GM12878 (cell line): ENCODE measurements at places on chromosomes 3 and 15. TPM values are rescaled to one million over a fixed set of nuclear protein-coding genes. Genes with fewer than 3 reads are reported as not detected.

DNA sequence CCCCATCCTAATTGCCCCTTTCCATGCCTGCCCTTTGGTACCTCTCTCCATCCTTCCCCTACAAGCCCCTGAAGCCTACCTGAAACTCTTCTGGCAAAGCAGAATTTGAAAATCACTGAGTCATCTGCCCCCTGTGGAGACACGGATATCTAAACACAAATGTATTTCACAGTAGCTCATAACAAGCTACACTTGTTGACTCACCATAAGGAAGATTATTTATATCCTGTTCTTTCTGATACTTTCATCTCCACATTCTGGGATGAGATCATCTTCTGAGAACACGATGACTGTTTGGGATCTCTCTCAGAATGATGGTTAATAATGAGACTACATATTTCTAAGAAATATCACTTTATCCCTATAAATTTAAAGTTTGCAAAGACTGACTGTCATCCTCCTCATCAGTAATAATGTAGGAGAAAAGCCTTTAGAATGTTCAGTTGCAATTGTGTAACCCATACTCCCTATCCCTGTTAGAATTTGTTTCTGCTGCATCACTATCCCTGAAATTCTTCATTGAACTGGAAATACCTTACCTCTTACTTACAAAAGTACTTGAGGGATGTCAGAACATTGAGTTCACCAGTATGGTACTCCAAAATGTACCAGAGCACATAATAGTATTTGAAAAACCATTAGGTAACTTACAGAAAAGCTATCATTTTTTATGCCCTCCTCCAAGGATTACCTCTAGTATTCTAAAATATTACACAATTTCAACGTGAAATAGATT, 116.1 kb upstream of the IL12A start:
- DNase-seq = no peak

GRCh38 chr3:186605078-186605477, 7.8 kb upstream of the AHSG start:
- DNase-seq = no peak

GRCh38 chr3:9415485-9416138, 18.2 kb downstream of the SETD5 start:
- no peak for DNase-seq

DNA sequence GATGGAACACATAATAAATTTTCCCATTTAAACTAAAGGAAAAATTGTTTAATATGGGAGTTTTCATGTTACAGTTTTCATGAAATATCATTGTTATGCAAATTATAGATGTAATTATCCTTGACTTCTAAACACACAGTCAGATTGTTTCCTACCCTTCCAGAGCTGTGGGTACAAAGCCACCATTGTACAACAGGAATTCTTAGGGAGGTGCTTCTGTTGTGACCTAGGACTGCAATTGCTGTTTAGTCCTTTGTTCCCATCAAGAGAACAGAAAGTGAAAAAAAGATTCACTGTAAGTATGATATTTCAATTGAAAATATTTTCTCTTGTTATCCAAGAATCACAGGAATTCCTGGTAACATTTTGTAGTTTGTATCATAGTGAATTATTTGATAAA, 455.3 kb upstream of the NAALADL2 start:
- no peak for DNase-seq

- DNase-seq = no peak
These were observed 139.0 kb upstream of the SLC2A2 start for GRCh38 chr3:171165499-171165921.

DNA sequence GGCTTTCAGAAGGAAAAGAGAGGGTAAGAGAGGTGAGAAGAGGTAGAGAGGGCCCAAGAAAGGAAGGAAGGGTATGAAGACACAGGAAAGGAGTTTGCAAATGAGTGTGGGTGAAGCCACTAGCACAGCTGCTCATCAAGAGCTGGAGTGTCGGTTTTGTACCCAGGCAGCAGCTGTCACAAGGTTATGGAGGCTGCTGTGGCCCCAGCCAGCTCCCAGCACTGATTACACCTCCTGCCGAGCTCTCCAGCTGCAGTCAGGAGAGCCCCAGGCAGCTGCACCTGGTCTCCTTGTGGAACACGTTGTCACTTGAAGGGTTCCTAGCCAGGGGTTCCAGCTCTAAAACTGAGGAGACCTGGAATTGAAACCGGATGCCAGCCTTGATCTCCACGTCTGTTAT, 60.4 kb upstream of the CHD2 start:
- no peak for DNase-seq

The PYGO1 gene
- total RNA-seq = not detected in 2 replicates

The TICRR gene
- total RNA-seq = 18.8 and 21.5 TPM in 2 replicates
